Left ventricle myocardium inferior (tissue), 1 donor: ENCODE measurements at places on chromosomes 13 and 19.

DNA sequence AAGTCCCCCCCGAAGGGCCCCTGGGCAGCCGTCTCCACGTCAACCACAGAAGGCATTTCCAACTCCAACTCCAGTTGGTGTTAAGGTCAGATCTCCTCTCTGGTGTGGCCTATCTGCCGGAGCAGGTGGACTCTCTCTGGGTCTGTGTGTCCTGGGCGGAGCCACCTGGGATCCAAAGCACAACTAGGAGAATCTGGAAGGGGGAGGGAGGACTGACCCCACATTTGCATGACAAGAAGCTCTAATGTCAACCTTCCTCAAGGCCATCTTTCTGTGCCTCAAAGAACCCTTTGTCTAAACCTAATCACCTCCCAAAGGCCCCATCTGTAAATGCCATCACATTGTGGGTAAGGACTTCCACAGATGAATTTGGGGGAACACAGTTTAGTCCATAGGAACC lies 381.5 kb downstream of the UQCRFS1 start:
- no peak for DNase-seq

- no peak for DNase-seq
Observed at GRCh38 chr13:24605923-24606372, 74.3 kb upstream of the ATP12A start.

DNA sequence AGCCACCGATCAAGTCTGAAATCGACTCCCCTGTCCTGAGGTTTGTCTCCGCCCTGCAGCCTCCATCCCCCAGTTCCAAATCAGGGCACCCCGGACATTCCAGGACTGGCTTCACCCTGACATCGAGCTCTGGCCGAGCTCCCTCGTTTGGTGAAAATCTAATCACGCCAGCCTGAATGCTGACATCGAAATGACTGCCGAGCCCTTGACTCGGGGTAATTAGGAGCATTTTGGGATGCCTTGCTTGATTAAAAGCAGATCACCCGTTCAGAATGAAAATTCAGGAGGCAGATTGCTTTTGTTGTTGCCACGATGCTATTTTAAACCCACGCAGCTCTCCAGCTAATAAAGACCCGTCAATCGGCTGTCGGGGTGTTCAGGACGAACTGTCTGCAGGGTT lies 34.3 kb downstream of the ZNRF4 start:
- DNase-seq = no peak

DNA sequence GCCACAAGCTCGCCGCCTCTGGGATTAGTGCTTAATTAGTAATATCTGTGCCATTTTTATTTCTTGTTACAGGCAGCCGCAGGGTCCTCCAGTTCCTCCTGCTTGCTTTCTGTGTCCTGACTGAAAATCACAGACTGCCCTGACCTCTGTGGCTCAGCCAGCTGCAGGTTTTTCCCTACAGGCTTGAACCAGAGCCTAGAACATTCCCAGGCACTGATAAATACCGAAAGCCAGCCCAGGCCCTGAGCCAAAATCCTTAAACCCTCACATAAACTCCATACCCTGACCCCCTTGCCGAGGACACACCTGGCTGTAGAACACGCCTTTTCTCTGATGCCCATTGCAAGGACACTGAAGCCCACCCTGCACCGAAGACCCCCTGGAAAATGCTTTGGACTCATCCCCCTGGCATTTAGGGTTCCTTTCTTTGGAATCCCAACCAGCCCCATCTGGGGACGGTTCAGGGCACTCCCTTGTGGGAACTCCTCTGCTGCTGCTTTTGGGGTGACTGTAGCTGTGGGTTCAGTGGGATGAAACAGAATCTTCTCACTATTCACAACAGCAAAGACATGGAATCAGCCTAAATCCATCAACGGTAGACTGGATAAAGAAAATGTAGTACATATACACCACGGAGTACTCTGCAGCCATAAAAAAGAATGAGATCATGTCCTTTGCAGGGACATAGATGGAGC lies 15.5 kb downstream of the DPP9 start:
- peak; percentile 77 for DNase-seq

DNA sequence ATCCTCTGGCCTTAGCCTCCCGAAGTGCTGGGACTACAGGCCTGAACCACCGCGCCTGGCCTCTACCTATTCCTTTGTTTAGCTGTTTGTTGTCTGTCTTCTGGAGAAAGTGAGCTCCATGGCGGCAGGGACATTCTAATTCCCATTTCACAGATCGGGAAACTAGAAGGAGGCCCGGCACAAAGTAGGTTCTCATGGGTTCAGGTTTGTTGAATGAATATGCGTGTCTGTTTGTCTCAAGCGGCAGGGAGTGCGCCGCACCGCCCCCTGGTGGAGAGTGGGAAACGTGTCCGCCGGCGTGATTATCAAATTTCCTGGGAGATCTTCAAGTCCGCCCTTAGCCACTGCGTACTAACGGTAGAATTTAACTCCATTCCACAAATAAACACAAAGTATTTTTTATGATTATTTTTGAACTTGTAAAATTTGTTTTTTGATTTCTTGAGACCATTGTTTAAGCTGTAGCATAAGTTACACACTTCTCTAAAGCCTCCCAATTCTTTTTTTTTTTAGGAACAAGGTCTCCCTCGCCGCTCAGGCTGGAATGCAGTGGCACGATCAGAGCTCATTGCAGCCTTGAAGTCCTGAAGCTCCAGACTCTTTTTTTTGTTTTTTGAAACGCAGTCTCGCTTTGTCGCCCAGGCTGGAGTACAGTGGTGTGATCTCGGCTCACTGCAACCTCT lies 8.9 kb upstream of the CCDC9 start:
- peak; percentile 84 for DNase-seq

DNA sequence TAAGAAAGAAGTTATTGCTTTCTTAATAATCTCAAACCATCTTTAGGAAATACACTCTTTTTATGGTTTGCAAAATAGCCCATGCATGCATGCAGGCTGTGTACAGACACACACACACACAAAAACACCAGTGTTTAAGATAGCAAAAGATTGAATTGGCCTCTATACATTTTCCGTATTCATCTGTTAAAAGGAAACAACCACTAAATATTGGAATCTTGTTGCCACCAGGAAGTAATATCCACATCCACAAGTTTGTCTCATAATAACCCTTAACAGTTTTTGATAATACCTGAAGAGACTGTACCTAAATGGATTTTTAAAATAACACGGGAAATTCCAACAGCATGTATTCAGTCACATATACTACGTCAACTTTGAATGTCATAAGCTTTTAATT lies 7.3 kb upstream of the MAB21L1 start:
- no peak for DNase-seq
